Renal cortex interstitium (tissue), 15 donors: ENCODE measurements at places on chromosomes 11 and 22. TPM values are rescaled to one million over a fixed set of nuclear protein-coding genes. Genes with fewer than 3 reads are reported as not detected.

DNA sequence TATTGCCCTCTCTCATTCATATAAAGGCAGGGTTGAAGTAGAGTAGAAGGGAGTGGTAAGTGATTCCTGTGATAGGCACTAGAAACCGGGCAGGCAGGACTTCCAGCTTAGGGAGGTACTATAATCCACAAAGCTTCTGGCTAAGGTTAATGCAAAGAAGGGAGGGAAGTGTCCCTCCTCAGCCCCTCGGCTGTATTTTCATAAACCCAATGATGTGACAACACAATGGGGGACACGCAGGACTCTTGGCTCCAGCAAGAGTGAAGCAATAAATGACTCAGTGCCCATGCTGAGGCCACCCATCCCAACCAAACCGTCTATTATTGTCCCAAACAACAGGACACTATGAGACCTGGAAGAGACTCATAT is 90.7 kb downstream of the ETS1 start:
- no peak for DNase-seq

DNA sequence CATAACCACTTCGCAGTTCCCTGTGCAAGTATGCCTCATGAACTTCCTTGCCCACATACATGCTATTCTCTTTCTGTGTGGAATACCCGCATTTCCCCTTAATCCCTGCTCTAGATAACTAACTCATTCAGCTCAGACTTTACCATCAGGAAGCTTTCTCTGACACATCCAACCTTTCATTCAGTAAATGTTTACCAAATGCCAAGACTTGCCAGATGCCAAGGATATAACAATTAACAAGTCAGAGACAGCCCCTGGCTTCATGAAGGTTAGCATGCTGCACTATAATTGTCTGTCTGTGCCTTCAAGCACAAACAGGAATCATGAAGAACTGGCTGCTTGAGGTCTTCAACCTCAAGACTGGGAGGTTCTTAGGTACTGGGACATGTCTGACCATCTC is 71.2 kb upstream of the GDPD4 start:
- no peak for DNase-seq

The MMP27 gene
- not detected for polyA plus RNA-seq

DNA sequence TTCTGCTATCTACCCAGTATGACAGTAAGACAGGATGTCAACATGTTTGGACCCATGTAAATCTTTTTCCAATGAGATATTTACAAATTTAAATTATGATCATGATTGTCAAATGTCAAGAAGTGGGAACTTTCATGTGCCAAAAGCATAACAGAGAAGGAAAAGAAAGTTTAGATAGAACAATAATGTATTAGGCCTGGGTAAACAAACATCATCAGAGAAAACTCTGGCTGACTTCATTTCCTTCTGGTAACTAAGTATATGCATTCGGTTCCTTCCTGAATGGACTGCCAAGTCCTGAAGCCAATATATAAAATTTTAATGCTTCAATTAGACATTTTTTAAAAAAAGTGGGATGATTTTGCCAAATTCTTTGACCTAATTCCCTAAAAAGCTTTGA is 16.5 kb downstream of the RNF141 start:
- no peak for DNase-seq

The PHLDB1 gene
- polyA plus RNA-seq, result 127 TPM

GRCh38 chr11:78691215-78691614 is 116.6 kb upstream of the NARS2 start:
- DNase-seq, result no peak
